ENCODE measurements at places on chromosomes 2 and 18. TPM values are rescaled to one million over a fixed set of nuclear protein-coding genes. Genes with fewer than 3 reads are reported as not detected.

Gene GBX2
- not detected for total RNA-seq

Gene SCG2
- 0.26 TPM for total RNA-seq

Gene MARCHF4
- 49.1 TPM for total RNA-seq

DNA sequence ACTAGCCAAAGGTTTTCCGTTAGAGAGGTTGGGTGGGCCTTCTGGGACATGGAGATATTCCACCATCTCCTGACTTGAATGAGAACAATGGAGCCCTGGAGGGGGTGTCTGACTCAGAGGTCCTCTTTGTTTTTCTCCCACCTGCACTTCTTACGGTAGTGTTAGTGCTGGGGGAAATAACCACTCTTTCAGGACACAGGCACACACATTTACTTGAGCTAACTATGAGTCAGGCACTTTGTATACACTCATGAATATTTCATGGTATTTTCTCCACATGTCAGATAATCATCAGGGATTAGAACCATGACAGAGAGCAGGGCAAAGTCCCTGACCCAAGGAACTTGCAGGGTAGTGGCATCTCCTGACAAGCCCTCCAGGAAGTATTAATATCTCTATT is 439.1 kb downstream of the TSN start:
- no peak overlapping the region for H3K4me3 ChIP-seq
- H3K27me3 ChIP-seq, result no peaks in the 10 kb centered on the region
- no peak overlapping the region for H3K27ac ChIP-seq
- DNase-seq, result no peak
- no peaks in the 10 kb centered on the region for H3K4me1 ChIP-seq
- H3K36me3 ChIP-seq, result no peaks in the 10 kb centered on the region

- peaks cover 6% of the 10 kb centered on the region for H3K27me3 ChIP-seq
- no peak overlapping the region for H3K27ac ChIP-seq
- peaks cover 7% of the 10 kb centered on the region for H3K36me3 ChIP-seq
- peaks cover 12% of the 10 kb centered on the region for H3K4me1 ChIP-seq
- peak; percentile 37 for DNase-seq
Measured at GRCh38 chr2:62641410-62641843, 64.1 kb upstream of the EHBP1 start.

DNA sequence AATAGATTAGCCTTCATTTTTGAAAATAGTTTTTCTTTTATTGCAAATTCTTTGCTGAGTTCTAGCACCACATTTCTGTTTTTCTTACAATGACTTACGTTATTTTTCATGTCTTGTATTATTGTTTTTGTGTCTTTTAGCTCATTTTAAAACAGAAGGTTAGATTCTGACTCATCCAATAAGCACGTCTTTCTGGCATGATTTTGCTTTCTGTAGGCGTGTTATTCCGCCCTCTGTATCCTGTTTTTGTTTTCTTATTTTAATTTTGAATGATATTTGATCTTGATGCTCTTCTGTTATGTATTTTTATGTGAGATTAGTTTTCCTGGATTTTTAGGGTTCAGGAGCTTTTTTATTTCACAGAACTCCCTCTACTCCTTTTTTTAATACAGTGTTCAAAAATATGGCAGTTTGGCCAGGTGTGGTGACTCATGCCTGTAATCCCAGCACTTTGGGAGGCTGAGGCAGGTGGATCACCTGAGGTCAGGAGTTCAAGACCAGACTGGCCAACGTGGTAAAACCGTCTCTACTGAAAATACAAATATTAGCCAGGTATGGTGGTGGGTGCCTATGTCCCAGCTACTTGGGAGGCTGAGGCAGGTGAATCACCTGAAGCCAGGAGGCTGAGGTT is 145.0 kb downstream of the CLIP4 start:
- H3K36me3 ChIP-seq, result no peaks in the 10 kb centered on the region
- DNase-seq, result peak; percentile 19
- no peak overlapping the region for H3K27ac ChIP-seq
- peaks cover 24% of the 10 kb centered on the region for H3K4me1 ChIP-seq

GRCh38 chr2:106307860-106308259 is 113.8 kb upstream of the UXS1 start:
- H3K27ac ChIP-seq, result no peak overlapping the region
- no peak for DNase-seq
- no peaks in the 10 kb centered on the region for H3K4me1 ChIP-seq
- no peak overlapping the region for H3K4me3 ChIP-seq
- H3K36me3 ChIP-seq, result no peaks in the 10 kb centered on the region

DNA sequence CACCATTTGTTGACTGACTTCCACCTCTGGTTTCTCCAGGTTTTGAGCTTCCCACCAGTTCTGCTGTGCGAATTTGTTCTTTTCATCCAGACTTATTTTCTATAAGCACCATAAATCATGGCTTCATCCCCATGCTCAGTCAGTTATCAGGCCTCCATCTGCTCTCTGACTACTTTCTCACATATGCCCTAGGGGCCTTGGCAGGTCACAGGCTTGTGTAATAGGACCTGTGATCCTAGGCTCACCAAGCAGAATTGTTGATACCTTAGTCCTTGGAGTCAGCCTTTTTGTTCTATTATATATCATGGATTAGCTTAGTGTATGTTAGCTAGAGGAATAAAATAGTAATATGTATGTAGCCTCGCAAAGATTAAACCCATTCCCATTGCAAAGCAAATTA is 284.2 kb upstream of the TANK start:
- H3K36me3 ChIP-seq, result no peaks in the 10 kb centered on the region
- H3K27ac ChIP-seq, result no peak overlapping the region
- H3K27me3 ChIP-seq, result no peaks in the 10 kb centered on the region
- DNase-seq, result no peak

GRCh38 chr18:48085781-48086487 is 155.5 kb upstream of the SMAD2 start:
- H3K27ac ChIP-seq, result no peak overlapping the region
- H3K4me1 ChIP-seq, result no peaks in the 10 kb centered on the region
- no peak overlapping the region for H3K4me3 ChIP-seq
- no peak for DNase-seq

GRCh38 chr2:11354363-11355154 is 10.1 kb upstream of the ROCK2 start:
- H3K27ac ChIP-seq, result no peak overlapping the region
- H3K4me3 ChIP-seq, result no peak overlapping the region
- H3K4me1 ChIP-seq, result no peaks in the 10 kb centered on the region
- H3K27me3 ChIP-seq, result peaks cover 26% of the 10 kb centered on the region
- no peaks in the 10 kb centered on the region for H3K36me3 ChIP-seq

DNA sequence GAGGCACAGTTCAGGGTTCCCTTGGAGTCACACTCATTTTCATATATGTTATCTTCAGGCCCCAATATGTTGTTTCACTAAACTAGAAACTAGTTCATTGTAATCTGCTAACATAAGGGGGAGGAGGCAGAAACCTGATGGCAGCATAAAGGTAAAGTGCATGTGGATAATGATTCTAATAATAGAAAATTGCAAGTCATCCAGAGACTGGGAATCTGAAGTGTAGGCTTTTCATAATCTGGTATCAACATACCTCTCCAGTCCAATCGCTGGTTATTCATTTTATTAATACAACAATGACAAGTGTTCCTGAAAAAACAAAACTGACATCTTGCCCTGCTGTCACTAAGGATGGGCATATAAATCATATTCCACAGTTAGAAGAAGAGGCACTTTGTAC is 326.3 kb upstream of the ZNF804A start:
- H3K27ac ChIP-seq, result no peak overlapping the region
- H3K4me1 ChIP-seq, result no peaks in the 10 kb centered on the region
- no peak overlapping the region for H3K4me3 ChIP-seq
- no peak for DNase-seq
- H3K36me3 ChIP-seq, result no peaks in the 10 kb centered on the region

- H3K36me3 ChIP-seq, result peaks cover 25% of the 10 kb centered on the region
- DNase-seq, result peak; percentile 81
- peak overlapping the region; percentile 55 for H3K4me3 ChIP-seq
- H3K4me1 ChIP-seq, result peaks cover 63% of the 10 kb centered on the region
- H3K27me3 ChIP-seq, result no peaks in the 10 kb centered on the region
- H3K27ac ChIP-seq, result peak overlapping the region; percentile 81
Measured at GRCh38 chr2:62216616-62217015, 20.7 kb downstream of the B3GNT2 start.

DNA sequence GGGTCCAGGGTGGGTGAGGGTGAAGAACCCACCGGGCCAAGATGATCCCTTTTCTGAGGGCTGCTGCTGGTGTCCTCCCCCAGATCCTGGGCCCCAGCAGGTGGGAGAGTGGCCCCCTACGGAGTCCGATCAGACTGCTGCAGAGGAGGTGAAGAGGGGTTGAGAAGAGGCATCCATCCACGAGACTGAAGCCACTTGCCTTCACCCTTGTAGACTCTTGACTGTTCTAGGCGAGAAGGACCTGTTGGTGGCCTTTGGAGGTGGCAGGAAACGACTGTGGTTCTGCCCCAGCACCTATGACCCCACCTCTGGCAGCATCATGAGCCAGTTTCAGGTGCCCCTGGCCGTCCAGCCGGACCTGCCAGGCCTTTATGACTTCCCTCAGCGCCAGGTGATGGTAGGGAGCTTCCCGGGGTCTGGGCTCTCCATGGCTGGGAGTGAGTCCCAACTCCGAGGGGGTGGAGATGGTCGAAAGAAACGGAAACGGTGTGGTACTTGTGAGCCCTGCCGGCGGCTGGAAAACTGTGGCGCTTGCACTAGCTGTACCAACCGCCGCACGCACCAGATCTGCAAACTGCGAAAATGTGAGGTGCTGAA is 1.5 kb downstream of the TET3 start:
- H3K36me3 ChIP-seq, result peaks cover 34% of the 10 kb centered on the region
- H3K4me3 ChIP-seq, result peak overlapping the region; percentile 85
- H3K27ac ChIP-seq, result peak overlapping the region; percentile 67

- no peak overlapping the region for H3K4me3 ChIP-seq
- H3K36me3 ChIP-seq, result no peaks in the 10 kb centered on the region
- H3K27me3 ChIP-seq, result no peaks in the 10 kb centered on the region
- no peak overlapping the region for H3K27ac ChIP-seq
Measured at GRCh38 chr2:220736778-220737177, 835.3 kb downstream of the EPHA4 start.

DNA sequence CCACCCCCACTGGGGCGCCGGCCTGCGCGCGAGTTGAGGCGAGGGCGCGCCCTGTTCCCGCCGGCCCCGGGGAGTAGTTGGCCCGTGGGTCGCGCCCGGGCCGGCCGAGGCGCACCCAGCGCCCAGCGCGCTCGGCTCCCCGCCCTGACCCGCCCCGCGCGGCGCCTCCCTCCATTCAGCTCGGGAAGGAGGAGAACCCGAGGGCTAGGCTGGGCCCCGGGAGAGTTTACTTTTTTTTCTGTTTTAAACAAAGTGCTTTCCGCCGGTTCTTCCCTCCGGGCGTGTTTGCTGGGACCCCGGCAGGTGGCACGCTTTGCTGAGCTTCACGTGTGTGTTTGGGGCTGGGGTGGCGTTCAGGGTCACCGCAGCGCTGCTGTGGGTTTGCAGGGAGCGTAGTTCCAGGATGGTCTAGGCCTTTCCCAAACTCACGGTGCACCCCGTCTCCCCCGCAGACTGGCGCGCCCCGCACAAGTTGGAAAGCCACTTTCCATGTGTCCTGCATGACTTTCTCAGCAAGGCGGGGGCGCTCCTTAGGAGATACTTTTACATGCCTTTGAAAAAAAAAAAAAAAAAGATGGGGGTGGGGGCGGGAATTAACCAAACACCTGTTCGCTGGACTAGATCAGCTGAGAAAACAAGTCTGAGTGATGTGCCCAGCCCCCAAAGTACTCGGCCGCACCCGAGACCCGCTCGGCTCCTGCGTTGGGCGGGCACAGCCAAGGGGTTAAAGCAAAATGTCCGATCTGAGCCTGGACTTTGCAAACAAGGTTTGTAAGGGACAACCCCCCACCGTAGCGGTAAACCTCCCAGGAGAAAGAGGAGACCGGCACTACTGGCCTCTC is 825 bp downstream of the ITGA6 start:
- no peaks in the 10 kb centered on the region for H3K36me3 ChIP-seq
- H3K4me3 ChIP-seq, result peak overlapping the region; percentile 89
- DNase-seq, result no peak
- peaks cover 50% of the 10 kb centered on the region for H3K4me1 ChIP-seq
- peak overlapping the region; percentile 65 for H3K27ac ChIP-seq

DNA sequence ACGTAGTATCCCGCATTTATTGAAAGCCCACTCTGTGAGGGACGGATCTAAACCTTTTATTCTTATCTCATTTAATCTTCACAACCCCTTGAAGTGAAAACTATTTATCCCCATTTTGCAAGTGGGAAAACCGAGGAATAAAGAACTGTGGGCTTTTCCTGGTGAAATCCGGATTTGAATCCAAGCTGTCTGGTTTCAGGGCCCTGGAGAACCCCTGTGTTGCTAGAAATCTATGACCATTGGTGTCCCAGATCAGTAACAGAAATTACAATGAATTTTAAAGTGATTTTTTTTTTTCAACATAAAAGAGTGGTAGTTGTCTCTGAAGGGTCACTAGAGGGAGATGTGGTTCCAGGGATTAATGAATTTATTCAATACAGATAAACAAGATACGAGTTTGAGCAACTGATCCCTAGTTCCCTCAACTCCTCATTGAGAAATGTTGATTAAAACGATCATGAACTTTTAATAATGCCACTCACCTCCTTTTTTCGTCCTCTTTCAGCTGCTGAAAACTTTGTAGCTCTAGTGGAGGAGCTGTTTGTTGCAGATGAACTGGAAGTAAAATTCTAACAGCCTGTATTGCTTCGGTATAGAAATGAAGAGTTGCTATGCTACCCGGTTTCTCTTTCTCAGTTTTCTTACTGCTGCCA is 940 bp downstream of the XRCC5 start:
- H3K27me3 ChIP-seq, result peaks cover 4% of the 10 kb centered on the region
- DNase-seq, result peak; percentile 37
- peak overlapping the region; percentile 99 for H3K27ac ChIP-seq
- peak overlapping the region; percentile 98 for H3K4me3 ChIP-seq

DNA sequence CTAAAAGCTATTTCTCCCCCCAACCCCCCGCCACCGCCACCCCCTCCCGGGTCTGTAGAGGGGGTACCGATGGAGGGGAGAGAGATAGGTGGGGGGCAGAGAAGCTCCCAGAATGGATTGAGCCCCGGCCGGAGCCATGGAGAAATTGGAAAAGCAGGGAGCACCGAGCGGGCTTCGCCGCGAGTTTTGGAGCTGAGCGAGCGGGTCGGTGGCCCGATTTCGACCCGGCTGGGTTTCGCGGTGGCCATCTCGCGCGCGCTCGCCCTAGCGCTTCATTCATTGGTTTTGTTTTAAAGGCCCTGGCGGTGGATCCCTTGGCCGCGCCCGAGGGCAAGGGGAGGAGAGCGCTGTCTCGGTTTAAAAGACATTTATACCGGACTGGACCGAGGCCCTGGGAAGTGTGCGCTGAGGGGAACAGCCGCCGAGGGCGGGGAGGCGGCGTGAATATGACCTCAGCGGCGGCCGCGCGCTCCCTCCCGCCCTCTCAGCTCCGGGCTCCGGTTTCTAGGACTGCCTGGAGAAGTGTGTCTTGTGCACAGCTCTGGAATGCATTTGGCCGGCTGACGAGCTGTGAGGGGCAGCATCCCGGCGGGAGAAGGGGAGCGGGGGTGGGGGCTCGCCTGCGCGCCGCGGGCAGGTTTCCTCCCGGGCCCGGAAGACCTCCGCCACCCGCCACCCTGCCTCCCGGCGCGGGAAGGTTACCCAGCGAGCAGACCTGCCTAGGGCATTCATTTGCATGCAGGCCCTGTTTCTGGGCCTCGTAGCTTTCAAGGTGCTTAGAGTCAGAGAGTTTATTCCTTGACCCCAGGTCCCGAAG is 1.7 kb upstream of the SMAD7 start:
- H3K27me3 ChIP-seq, result peaks cover 14% of the 10 kb centered on the region
- peaks cover 49% of the 10 kb centered on the region for H3K4me1 ChIP-seq
- peaks cover 26% of the 10 kb centered on the region for H3K36me3 ChIP-seq
